Activated T-cell treated with anti-CD3 and anti-CD28 coated beads, Interleukin-2, amount 50 U/mL, for 72 hours (primary cell): ENCODE measurements at places on chromosomes 5 and 9. TPM values are rescaled to one million over a fixed set of nuclear protein-coding genes. Genes with fewer than 3 reads are reported as not detected.

- DNase-seq = no peak
These were observed 47.6 kb upstream of the TRAF1 start for GRCh38 chr9:120974181-120974580.

DNA sequence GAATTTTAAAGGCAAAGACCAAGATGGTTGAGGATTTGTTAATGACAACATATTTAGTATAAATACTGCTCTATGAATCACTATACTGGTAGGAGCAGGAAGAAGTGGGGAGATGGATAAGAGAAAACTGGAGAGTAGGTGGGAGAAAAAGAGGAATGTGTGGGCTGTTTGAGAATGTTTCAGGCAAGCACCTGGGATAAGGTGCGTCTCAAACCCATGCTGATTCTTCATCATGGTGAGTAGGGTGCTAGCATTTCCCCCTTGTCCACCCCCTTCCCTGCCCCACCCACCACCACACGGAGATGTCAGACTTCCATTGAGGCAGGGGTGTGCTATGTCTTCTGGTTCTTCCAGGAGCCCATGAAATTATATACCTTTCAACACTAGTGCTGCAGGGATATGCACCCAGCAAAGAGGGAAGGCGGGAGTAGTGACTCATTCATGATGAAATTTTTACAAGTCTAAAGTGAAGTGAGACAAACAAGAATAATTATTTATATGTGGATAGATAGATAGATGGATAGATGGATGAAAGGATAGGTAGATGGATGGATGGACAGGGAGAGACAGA is 54.3 kb downstream of the MTX3 start:
- no peak for DNase-seq

DNA sequence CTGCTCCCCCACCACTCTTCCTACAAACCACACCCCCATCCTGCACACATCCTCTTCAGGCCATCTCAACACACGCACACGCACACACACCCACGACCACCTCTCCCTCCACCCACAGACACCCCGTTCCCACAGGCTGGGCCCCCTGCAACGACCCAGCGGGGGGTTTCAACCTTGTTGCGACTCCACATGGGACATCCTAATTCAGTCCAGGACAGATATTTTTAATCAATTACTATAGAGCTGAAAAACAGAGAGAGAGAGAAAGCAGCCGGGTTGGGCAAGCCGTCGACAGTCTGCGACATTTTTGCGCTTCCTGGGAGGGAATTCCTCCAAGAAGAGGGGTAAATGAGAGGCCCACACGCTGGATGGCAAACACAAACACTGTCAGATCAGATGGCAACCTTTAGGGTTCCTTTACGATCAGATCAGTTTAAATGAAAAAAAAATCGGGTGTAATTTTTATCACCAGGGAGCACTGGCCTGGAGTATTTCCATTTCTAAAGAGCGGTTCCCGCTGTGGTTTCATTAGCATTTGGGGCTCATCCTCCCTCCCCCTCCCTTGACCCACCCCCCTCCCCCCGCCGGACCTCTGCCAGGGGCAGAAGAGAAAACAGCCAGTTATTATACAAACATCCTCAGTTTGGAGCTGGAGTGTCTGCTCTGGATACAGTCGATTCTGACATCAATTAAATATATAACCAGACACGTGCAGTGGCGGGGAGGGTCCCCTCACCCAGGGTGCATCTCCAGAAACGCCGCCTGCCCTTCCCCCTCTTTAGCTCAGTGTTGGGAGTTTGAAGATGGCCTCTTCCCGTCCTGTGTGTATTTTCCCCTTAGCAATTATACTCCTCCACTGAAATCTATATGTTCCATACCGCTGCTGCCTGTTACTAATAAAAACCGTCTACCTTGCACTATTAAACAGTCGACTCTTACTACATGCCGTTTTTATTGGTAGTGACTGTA is 2.3 kb upstream of the IRX2 start:
- no peak for DNase-seq

CA9 gene
- 0.65 TPM for total RNA-seq

- no peak for DNase-seq
These were observed 65.4 kb upstream of the KLF9 start for GRCh38 chr9:70479880-70480291.

- DNase-seq = no peak
These were observed 205.4 kb downstream of the CDH18 start for GRCh38 chr5:19782566-19782965.

- DNase-seq = no peak
These were observed 30.6 kb upstream of the IL6ST start for GRCh38 chr5:56025151-56025885.

GRCh38 chr5:146059460-146060220 is 45.7 kb downstream of the PLAC8L1 start:
- no peak for DNase-seq

GRCh38 chr5:151617841-151618710 is 26.9 kb upstream of the FAT2 start:
- DNase-seq = no peak

DNA sequence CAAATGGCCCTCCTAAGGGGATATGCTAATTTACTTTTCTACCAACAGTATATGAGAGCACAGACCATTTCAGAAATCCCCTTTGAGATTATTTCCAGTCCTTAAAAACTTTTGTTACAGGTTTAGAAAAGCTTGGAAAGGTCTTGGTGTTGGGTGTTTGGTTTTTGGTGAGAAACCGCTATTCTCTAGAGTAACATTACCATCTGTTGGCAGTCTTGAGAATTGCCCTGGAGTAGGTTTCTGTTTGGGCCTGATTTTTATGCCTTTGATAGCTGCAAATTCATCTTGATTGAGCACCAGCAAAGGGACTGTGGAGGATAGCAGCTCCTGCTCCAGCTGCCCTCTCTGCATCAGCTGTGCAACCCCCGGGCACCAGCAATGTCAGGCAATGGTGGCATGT is 8.0 kb downstream of the NUDT2 start:
- DNase-seq = no peak

PAM gene
- total RNA-seq = 56.6 TPM

GRCh38 chr5:96198356-96199058 is 234.5 kb downstream of the PCSK1 start:
- no peak for DNase-seq

PCDHB7 gene
- total RNA-seq = not detected

PCDH1 gene
- total RNA-seq = 0.25 TPM

PNPLA7 gene
- 6.8 TPM for total RNA-seq

DNA sequence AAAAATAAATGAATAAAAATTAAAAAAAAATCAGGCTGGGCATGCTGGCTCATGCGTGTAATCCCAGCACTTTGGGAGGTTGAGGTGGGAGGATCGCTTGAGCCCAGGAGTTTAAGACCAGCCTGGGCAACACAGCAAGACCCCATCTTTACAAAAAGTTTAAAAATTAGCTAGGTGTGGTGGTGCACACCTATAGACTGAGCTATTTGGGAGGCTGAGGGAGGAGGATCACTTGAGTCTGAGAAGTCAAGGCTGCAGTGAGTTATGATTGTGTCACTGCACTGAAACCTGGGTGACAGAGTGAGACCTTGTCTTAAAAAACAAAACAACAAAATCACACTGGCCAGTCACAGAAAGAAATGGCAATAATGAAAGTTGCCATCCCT is 3.4 kb upstream of the CNTRL start:
- peak; percentile 26 for DNase-seq

- no peak for DNase-seq
These were observed 18.8 kb upstream of the ANKHD1 start for GRCh38 chr5:140382866-140383265.

GRCh38 chr9:37340961-37341360 is 81.5 kb upstream of the GRHPR start:
- no peak for DNase-seq

- no peak for DNase-seq
These were observed 226.9 kb downstream of the MAN2A1 start for GRCh38 chr5:109916481-109917153.

ARID3C gene
- 0.16 TPM for total RNA-seq

DNA sequence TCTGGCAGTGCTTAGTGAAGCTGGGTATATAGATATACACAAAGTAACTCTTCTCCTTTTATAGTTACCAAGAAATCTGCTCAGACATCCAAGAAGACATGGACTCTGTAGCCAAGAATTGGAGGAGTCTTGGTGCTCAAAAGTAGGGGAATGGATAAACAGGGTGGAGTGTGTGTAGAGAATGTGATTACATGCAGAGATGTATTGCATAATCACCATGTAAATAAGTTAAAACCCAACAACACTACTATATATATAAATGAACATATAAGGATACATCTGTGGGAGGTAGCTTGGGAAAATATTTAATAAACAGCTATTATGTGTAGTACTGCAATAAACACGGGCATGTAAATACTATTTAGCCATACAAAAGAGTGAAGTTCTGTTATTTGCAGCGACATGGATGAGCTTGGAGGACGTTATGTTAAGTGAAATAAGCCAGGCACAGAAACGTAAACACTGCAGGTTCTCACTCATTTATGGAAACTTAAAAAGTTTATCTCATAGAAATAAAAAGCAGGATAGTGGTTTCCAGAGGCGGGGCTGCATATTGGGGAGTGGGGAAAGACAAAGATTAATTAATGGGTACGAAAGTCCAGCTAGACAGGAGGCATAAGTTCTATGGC is 207.5 kb downstream of the TENT4A start:
- no peak for DNase-seq

DNA sequence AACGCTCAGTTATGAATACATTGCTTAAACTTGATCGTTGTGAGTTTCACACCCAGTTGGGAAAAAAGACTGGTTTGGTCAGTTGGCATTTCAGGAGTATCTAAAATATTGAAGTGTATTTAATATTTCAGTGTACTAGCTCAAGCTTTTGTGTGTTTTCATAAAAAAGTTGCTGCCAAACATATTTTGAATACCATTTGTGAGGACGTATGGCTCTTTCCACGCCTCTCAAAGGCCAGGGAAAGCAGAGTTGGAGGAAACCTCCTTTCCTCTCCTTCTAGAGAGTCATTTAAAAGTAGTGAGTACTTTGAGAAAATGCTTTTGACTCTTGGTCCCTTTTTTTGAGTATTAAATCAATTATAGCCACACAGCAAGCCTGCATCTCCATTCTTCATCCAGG is 43.2 kb upstream of the ANKRD33B start:
- no peak for DNase-seq

ATG12 gene
- total RNA-seq = 43.0 TPM

DNA sequence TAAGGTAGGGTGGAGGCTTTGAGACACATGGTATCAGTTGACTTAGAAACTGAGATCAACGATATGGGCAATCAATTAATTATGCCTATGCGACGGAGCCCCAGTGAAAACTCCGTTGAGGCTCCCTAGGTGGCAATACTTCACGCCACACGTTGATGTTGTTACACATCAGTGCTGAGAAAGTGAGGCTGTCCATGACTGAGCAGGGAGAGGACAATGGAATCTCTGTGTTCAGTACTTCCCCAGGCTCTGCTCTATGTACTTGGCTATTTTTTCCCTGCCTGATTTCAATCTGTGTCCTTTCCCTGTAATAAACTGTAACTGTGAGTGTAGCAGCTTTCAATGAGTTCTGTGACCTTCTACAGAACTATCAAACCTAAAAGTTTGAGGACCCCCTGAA is 211.7 kb downstream of the SNCAIP start:
- DNase-seq = no peak

GRCh38 chr5:62486672-62487071 is 74.1 kb downstream of the IPO11 start:
- no peak for DNase-seq

SPEF2 gene
- 19.1 TPM for total RNA-seq

AIF1L gene
- 0.53 TPM for total RNA-seq

ANXA2R gene
- 10.0 TPM for total RNA-seq

DNA sequence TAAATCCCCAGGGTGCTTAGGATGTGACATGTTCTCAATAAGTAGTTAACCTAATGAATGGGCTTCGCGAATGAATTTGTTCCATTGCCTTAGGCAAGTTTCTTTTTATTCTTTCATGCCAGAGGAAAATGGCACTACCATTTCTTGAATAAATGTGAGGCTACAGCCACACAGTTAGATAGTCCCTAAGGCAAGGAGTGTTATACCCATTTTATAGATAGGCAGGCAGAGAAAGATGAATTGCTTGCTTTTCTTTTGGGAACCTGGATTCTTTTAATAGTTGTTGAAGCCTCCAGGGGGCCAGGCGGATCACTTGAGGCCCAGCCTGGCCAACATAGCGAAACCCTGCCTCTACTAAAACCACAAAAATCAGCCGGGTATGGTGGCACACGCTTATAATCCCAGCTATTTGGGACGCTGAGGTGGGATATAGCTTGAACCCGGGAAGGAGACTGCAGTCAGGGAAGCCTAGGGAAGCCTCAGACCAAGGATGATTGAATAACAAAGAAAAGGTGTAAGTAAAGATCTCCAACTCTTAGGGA is 943 bp downstream of the NOP16 start:
- DNase-seq = no peak

GRCh38 chr5:134536876-134537275 is 11.4 kb downstream of the JADE2 start:
- no peak for DNase-seq

GRCh38 chr5:64295101-64295500 is 129.5 kb downstream of the RNF180 start:
- no peak for DNase-seq

GRCh38 chr5:14741801-14742440 is 77.4 kb downstream of the OTULIN start:
- DNase-seq = peak; percentile 7

GRCh38 chr5:139389701-139390638 is at the start of gene MZB1:
Gene MZB1, minus strand, starts transcription at chr5:139389913. Its CDS starts 57 bp downstream, at chr5:139389856.
- DNase-seq = peak; percentile 79

GPX3 gene
- not detected for total RNA-seq
